ENCODE measurements at places on chromosomes 7 and 10.

DNA sequence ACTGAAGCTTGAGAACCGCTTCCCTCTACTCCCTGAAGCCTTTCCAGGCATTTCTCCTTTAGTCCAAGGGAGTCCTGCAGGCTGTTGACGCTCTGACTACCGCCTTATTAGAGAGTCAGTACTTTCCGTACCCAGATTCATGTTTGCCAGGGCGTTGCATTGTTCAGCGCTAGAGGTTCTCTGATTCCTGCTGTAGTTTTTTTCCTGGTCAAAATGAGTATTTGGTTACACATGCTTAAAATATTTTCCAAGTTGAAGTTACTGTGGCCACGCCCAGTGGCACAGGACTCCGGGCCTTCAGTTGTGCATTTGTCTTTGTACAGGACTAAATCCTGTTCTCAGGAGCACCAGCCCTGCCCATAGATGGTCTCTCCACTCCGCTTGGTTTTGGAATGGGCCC lies 7.9 kb downstream of the MTURN start:
- DNase-seq = no peak

DNA sequence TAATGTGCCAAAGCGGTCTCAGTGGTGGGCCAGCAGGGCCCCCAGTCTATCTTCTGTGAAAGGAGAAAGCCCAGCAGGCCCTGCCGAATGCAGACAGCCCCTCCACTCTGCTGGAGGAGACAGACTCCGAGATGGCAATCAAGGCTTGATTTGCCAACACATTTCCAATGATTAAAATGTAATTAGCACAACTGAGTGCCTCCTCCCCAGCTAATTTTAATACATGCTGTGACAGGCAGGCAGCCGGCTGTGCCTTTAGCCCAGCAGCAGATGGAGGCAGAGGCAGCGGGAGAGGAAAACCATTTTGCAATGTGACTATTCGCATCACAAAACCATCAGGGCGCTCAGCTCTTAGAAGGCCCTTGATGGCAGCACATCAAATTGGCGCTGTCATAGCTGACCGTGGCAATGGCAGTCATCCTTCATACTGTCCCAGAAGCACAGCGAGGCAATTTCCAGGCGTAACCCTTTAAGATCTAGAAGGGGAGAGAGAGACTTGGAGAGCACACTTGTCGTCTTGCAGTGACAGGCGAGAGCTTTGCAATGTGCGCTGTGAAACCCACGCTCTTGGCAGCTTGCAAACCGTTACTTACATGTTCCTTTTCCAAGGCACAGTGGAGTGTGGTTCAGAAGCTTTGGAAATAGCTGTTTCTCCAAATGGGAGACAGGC lies 714.8 kb upstream of the GALNT17 start:
- DNase-seq = no peak

DNA sequence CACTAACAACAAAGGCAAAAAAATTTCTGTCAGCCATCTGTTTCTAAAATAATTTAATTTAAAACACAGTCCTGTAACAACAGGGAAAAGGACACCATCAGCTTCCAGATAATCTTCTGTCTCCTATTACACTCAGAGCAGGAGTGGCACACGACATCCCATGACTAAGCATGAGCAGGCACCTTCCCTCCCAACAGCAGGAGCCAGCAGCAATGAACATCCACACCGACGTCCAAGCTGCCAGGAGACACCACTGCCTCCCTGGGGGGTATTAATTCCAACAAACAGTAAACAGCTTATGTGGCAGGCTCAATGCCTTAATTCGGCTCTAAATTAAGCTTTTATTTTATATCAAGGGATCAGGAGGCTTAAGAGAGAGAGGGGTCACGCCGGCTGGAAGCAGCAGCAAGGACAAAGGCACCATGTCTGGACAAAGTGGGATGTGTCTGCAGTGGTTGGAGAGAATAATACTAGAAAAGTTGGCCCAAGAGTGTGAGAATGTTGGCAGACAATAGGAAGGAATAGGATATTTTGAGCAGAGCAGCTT lies 45.7 kb downstream of the KIAA1549 start:
- DNase-seq = no peak

DNA sequence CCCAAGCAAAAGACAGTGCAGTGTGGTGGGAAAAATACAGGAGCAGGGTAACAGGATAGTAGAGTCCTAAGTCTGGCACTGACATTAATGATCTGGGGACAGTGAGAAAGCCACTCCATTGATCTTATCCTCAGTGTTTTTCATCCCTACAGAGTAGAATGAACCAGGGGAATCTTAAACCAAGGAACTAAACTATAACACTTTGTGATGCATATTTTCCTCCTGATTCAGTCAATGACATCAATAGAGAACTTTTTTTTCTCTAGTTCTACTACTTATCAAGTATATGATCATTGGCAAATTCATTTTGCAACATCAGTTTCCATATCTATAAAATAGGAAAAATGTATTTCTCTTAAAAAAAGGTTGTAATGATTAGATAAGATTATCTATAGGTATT lies 151.1 kb downstream of the TMEM26 start:
- DNase-seq = no peak

GRCh38 chr7:46616636-46617035 lies 695.6 kb upstream of the IGFBP3 start:
- no peak for DNase-seq

- DNase-seq = no peak
Observed at GRCh38 chr7:106201164-106201563, 83.6 kb downstream of the NAMPT start.

DNA sequence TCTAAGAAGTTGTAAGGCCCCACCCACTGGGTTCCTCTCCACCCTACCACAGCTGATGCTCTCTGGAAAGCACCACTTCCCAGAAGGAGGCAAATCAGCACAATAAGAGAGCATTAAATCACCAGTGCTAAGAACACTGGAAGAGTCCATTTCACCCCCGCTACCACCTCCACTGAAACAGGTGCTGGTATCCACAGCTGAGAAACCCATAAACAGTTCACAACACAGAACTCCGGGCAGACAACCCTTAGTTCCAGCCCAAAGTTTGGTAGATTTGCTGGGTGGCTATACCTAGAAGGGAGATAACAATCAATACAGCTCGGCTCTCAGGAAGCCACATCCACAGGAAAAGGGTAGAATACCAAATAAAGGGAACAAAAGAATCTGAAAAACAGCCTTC lies 34.1 kb downstream of the ZNF680 start:
- no peak for DNase-seq

GRCh38 chr7:2012981-2013380 lies 219.8 kb downstream of the MAD1L1 start:
- no peak for DNase-seq

- no peak for DNase-seq
Observed at GRCh38 chr10:13690281-13690825, 103.6 kb downstream of the PRPF18 start.

GRCh38 chr10:112775381-112775780 lies 174.7 kb upstream of the TCF7L2 start:
- DNase-seq = no peak

DNA sequence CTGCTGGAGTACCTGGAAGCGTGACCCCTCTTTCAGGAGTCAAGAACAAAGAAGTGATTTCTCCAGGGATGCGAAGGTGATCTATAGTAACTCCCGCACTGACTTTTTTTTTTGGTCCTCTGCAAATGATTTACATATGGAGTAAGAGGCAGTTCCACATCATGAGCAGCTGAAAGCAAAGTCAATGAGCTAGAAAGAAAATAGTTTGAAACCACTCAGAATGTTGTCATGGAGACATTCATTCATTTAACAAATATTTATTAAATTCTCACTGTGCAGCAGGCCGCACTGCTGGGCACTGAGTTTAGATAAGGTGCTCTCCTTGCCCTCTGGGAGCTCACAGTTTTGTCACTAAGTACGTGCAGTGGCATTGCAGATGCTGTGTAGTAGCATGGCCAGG lies 206.7 kb downstream of the CAMK1D start:
- no peak for DNase-seq

GRCh38 chr7:48363174-48363573 lies 191.9 kb downstream of the ABCA13 start:
- no peak for DNase-seq

GRCh38 chr10:88908194-88908593 lies 28.1 kb downstream of the STAMBPL1 start:
- DNase-seq = no peak

GRCh38 chr10:24136070-24136469 lies 72.9 kb upstream of the KIAA1217 start:
- DNase-seq = no peak

GRCh38 chr10:124288486-124288885 lies 130.2 kb downstream of the OAT start:
- no peak for DNase-seq

DNA sequence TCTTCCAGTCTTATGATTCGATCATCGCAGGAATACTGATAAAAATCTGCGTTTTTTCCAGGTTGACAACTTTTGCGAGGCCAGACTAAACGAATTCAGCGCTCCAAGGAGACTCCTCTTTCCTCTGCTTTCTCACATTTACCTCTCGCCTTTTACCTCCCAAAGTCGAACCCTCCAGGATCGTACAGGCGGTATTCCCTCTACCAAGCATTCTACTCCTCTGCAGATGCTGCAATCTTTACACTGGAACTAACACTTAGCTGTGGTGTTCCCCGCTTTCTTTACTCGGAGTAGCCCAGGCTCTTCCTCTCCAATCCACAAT lies 449 bp downstream of the NUDT5 start:
- no peak for DNase-seq

DNA sequence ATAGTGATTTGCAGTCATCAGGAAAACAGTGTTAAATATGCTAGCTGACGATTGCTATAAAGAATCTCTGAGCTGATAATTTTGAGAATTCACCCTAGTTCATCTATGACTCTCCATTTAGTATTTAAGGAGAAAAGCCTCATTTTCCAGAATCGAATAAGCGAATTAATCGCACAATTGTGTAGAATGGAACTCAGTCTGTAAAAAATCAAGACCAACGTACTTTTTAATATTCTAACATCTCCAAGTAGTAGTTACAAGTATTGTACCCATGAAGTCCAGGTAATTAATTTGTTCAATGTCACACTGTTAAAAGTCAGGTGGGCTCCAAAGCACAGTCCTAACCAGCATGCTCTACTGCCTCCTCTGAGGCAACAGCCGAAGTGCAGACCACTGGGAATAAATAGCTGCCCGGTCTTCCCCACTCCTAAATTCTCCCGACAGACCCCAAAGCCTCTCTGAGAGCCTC lies 380 bp upstream of the AGBL3 start:
- no peak for DNase-seq

DNA sequence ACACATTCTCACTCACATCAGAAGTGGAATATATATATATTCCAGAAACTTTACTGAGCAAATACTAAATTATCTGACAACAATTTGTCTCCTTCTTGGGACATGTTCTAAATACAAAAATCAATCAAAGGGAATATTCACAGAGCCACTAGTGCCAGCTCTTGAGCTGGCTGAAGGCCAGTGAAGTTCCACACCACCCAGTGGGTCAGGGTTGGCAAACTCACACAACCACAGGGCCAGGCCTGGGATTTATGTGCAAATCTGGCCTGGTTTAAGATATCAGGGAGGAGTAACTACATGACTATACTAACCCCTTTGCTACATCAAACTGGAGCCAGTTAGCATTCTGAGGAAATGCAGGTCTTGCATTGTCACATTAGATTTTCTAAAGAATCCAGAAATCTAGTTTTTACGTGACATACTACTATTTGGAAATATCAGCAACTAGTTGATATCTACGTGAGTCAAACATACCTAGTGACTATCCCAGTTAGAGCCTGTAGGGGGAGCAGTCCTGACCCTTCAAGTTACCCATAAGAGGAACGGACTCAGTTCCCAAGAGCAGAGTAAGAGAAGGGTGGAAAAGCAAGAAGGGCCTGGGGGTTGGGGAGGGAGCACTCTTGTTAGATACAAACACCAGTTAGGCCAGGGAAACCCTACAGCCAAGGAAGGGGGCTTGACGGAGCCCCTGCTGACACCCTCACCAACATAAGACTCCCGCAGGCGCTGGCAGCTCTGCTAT lies 600.4 kb downstream of the KCNMA1 start:
- DNase-seq = peak; percentile 65

- no peak for DNase-seq
Observed at GRCh38 chr7:68613897-68614296, 984.4 kb upstream of the AUTS2 start.

DNA sequence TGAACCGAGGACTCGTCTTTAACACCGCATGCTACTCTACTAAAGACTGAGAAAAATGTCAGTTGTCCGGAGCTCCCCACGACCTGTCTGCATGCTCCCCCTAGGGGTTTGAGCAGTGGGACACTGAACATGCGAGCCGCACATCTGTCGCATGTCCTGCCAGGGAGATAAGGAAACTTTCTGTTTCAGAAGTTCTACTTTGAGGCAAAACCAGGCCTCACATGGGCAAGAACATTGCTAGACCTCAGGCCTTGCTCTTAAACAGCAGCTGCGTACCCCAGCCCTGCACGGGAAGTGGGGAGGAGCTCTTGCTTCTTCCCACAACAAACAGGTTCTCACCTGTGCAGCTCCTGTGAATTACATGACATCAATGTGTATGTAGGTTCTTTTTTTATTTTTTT lies 30.3 kb upstream of the HERPUD2 start:
- DNase-seq = no peak

DNA sequence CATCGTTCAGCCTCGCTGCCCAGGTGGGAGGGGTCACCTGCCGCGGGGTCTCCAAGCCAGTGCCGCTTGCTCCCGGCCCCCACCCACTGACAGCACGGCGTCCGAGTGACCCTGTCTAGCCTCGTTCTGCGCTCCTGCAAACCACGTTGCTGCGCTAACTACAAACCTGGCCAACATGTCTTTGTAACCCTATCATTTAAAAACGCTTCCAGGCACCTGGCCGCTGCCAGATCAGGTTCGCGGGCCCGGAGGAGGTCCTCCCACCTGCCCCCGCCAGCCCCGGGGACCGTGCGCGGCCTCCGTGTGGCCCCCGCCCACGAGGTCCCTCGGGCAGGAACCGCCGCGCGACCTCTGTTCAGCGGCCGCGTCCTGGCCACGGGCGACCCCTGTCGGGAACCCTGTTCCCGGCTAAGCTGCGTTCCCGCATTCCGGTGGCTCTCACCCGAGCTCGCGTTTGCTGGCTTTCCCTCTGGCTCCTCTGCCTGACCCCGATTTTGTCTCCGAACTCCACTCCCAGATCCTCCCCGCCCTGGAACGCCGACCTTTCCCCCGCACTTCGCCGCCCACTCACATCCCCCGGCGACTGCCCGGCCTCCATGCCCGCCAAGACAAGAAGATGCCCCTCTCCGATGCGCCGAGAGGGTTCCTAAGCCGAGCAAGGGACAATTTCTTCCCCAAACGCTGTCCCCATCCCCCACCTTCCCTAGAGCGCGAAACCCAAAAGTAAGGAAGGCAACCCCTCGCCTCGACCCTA lies 2.4 kb downstream of the SFMBT2 start:
- DNase-seq = peak; percentile 50

DNA sequence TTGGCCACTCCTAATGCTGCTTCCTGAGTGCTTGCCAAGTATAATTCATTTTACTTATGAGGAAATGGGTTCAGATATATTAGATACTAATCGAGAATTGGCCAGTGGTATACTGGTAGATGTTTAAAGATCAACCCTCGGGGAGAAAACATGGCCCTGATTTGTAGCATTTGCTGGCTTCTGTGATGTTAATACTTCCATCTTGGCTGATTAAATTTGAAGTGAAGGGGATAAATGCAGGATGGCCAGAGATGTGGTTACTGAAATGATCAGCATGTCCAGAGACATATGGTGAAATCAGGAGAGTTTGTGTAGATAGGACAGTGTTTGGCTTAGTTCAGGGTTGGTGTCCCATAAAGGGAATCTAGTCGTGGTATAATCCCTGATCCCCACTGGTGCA lies 11.2 kb downstream of the UBE2D4 start:
- no peak for DNase-seq

- DNase-seq = no peak
Observed at GRCh38 chr7:65927489-65928448, 54.2 kb downstream of the GUSB start.

GRCh38 chr10:5628451-5629302 lies 37.7 kb downstream of the ASB13 start:
- DNase-seq = no peak
